Activated CD4-positive, alpha-beta T cell treated with anti-CD3 and anti-CD28 coated beads for 1 hour (primary cell): ENCODE measurements at places on chromosomes 11 and 22.
A peak's percentile ranks its signal among the peaks of the same experiment; 100 is the strongest.

DNA sequence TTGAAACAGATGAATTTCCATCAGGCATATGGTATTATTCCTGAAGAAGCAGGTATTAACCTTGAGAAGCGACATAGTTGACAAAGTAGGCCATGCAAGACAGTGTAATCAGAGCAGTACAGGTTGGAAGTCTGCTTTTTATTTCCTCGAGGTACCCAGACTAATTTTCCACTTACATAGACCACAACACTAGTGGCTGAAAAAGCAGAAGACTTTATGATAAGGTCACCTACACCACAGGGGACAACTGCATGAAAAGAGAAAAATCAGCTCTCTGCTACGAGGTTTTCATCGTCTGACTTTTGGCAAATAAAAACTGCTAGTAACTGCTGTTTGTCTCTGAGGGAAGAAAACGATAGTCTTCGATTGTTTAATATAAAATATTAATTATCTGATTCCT, 77.5 kb downstream of the CNTN5 start:
- DNase-seq, result no peak

DNA sequence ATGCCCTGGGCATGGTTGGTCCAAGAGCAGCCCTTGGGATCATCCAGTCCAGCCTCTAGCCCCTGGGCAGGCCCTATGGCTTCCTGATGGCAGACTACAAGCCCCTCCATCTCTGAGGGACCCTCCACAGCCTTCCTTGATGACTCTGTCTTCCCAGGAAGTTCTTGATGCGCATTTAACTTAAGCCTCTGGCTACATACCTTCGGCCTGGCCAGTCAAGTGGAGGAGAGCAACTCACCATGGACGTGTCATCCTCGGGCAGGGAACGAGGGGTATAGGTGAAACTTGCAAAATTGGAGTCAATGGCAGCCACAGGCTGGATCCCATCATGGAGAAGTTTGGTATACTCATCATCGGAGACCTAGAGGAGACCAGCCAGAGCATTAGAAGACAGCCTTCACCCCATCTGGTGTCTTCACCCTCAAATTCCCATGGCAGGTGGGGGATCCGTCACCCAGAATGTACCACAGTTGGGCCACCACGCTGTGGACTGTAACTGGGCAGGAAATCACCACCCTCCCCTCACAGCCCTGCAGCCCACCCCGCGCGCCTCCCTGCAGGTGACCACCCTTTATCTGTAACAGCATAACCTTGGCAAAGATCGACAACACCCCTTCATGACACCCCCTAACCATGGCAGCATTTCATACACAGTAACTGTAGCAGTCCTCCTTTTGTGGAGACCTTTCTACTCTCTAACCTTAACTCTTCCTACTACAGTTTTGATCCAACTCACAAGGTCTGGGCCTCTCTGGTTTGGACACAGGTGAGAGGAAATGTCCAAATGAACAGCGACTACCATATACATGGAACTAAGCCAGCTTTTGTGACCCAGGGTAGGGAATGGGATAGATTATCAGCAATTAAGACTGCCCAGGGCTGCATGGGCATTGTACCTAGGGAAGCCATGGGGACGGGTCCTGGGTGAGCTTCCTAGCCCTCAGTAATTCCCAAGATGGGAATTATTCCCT, 91.7 kb downstream of the PDE2A start:
- DNase-seq, result no peak

GRCh38 chr11:128053981-128054931, 533.1 kb downstream of the ETS1 start:
- DNase-seq, result no peak

DNA sequence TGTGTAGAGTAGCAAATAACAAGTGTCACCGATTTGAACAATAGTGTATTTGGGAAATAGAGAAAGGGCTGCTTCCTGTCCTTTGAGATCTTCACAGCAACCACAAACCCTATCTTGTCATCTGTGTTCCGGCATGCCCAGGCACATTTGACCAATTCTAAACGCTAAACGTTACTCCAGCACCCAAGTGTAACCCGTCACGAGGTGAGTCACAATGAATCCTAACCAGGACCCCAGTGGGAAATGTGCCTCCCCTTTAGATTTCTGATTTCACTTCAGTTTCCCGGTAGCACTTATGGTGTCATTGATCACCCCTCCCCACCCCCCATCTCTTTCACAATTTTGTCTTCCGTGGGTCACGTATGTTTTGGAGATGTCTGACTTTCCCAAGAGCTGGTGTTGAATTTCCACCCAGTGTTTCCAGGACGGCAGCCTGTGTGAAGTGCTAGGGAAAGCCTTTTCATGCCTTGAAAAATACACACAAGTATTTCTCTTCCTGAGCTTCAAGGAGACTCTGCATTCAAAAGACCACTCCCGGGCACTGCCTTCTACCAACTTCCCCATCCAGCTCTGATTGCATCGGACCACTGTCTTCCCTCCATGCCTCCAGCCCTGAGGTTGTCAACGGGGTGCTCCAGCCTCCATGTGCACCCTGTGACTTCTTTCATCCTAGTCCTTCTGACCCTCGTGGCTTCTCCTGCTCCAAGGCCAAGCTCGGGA, 10.5 kb upstream of the C11orf24 start:
- no peak for DNase-seq

DNA sequence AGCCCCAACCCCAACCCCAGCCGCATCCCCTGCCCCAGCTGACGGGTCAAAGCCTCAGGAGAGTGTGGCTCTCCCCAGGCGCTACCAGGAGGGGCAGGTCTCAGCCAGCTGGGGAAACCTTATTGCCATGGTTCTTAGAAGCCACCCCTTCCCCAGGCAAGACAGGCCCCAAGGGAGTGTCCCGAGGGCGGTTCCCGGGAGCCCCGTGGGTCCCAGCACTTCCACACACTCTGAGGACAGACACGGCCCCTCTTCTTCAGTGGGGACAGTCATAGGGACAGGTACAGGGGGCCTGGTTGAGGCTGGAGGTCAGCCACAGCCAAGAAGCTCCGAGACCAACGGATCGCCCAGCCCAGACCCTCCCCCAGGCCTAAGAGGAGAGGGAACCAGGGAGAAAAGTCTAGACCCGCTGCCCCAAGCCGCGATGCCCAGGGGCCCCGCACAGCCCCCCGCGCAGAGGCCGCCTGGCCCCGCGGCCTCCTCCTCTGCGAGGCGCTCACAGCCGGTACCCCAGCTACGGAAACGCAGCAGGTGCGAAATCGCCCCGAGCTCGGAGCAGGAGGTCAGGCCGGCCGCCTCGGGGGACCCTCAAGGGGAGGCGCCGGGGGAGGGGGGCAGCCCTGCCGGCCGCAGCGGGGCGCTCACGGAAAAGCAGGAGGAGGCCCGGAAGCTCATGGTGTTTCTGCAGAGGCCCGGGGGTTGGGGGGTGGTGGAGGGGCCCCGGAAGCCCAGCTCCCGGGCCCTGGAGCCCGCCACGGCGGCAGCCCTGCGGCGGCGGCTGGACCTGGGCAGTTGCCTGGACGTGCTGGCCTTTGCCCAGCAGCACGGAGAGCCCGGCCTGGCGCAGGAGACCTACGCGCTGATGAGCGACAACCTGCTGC, 2.6 kb downstream of the KLHDC7B start:
- peak; percentile 46 for DNase-seq

DNA sequence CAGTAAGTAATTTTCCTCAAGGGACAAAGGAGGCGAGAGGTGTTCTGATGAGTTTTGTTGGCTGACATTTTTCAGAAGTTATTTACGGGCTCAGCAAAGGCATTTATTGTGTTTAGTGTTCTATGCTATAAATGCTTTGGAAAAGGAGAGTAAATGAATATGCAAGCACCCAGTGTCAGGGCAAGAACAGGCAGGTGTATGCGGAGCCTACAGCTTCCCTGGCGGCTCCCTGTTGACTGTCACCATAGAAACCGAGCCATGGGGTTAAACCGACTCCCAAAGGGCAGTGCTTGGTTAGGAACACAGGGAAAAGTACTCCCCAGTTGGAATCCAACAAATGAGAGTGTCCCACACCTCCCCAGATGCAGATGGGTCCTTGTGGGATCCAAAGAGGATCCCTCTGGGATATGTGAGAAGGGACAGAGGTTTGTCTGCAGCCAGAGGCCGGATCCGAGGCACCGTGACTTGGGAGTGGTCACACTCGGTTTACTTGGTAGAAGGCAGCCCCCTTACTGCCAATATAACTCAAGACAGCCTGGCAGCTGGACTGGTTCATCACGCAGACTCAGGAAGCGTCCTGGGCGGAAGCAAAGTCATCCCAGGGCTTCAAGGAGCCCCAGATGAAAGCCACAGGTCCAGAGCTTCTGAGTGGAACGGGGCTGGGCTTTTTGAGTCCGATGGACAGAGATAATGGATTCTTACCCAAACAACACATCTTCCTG, 329.7 kb downstream of the CTTN start:
- DNase-seq, result no peak

DNA sequence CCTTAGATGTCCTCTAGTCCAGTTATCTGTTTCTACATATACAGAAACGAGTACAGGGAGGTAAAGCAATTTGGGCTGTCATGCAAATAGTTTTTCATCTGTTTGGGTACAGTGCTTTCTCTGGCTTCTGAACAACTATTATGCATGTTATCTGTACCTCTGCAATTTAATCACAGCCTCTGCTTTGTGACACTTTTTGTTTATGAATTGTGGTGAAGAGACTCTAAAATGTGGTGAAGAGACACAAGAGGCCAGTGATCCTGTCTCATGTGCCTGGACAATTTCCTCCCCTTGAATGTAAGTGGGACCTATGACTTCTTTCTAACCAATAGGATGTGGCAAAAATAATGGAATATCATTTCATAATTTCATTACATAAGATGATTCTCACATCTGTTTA, 130.3 kb upstream of the ARHGAP42 start:
- DNase-seq, result no peak

- no peak for DNase-seq
These were observed 663.2 kb downstream of the CNTN5 start for GRCh38 chr11:99683933-99684332.

- DNase-seq, result no peak
These were observed 9.9 kb upstream of the NUP160 start for GRCh38 chr11:47857892-47858543.

DNA sequence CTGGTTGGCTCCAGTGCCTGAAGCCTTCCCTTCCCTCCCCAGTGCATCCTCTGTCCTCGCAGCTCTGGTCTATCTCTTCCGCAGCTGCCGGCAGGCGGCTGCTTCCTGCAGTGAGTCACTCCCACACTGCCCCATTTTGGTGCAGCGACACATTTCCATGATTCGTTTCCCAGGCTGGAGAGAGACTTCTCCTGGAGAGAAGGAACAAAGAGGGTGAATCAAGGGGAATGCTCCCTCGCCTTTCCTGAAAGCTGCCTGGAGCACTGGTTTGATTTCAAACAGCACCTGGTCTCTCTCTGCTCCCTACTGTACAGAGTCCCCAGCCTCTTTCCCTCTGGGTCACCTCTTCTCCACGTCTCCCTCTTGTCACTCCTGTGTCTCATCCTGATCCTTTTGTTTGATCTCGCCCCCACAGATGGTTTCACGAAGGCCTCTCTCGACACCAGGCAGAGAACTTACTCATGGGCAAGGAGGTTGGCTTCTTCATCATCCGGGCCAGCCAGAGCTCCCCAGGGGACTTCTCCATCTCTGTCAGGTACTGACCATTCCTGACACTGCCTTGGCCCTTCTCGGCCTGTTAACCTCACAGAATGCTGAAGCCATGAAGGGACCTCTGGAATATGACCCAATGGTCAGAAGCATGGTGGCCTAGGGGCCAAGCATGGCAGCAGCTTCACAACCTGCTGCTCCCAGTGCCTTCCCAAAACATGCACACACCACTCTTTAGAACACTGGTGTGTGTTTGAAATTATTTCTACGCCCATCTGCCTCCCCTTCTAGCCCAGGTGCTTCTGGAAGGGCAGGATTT, at the start of gene TMA7B:
TMA7B (plus strand) TSS at position 758 of the 808 bp plus-strand sequence. CDS start 3,978 bp downstream, outside the sequence.
- DNase-seq, result peak; percentile 15

DNA sequence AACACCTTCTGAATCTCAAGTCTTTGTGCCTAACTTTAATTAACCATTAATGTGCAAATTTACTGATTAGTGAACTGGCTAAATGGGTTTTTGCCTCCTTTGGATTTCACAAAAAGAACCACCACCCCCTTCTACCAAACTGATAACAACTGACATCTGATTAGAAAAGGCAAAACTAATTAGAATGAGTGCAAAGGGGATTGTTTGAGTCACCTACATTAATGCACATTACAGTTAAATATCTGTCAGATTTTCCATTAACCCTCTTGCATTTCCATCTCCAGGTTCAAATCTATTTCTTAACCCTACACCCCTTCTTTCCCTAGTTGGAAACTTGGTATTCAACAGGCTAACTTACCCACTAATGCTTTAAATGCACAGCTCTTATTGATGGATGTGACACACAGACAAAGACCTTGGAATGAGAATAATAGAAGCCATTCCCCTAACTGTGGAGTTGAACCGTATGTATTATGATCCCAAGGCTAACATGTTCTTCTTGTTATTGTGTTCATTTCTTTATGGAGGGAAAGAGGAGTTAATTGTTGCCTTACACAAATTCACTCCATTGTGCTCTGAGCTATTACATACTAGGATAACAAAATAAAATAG, 161.5 kb upstream of the MTMR2 start:
- no peak for DNase-seq

DNA sequence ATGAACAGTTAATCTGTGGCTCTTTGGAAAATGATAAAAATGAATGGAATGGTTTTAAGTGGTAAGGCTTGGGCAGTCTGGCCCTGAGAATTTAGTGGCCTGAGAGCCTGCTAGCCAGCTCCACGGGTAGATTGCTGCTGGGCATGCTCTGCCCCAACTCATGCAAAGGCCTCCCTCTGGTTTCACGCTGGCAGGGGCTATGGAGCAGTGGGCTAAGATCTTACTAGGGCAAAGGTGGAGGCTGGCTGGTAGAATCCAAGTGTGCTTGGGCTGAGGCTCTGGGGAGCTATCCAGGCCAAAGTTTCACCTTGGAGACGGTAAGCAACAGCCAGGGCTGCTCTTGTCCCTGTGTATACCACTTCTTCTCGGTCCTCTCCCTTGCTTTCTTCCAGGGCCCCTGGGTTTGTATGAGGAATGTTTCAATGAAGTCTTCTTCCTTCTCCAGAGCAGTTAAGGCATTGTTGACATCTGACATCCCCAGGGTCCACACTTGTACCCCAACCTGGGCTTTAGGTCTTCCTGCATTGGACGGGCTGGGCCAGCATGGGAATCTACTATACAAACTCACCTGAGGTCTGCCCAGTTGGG, 27.4 kb downstream of the UBE2L3 start:
- DNase-seq, result no peak

- no peak for DNase-seq
These were observed 123.7 kb downstream of the KCNQ1OT1 start for GRCh38 chr11:2576111-2576510.

DNA sequence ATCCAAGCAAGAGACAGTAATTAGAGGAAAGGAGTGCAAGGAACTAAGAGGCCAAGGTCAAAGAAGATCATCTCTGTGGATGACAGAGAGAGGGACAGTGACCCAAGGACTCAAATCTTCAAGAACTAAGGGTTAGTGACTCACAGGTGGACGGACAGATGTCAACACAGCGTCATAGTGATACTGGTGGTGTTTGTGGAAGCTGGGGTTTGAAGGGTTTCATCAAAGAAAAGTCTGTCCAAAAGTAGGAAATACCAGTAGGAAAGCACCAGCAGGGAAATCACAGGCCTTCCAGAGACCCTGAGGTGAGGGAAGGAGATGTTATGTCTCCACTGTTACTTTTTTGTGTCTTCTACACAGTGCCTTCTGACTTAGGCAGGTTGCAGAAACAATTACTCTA, 32.2 kb downstream of the IL10RA start:
- no peak for DNase-seq
